ENCODE measurements at places on chromosomes 16 and 17.
A peak's percentile ranks its signal among the peaks of the same experiment; 100 is the strongest.

GRCh38 chr16:27600381-27600780 lies 50.4 kb downstream of the KATNIP start:
- no peak for DNase-seq

DNA sequence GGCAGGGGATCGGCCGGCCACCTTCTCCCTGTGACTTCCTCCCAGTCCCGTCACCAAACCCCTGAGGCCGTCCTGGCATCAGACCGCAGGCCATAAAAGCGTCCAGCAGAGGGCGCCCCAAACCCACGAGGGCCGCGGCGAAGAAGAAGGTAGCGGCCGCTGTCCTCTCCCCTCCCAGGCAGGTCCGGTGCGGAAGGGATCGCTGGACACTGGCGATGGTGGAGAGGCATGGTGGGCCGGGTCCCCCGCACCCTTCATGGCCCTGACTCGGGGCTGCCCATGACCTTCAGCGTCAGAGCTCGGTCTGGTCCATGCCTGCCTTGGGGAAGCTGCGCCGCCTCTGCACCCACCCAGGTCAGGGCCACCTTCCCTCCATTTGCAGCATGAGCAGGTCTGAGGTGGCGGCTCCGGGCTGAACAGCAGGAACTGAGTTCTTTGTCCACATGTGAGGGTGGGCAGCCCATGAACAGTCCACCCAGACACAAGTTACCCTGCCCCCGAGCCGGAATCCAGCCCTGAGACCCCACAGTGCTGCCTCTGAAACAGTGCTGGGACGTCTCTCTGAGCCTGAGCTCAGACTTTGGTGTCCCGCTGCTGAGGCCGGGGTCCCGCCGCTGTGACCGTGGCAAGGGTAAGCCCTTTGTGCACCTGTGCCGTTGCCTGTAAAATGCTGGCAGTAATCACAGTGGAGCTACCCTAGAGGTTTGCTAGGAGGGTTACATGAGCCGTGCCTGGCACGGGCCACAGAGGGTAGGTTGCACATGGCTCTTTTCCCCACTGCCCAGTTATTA lies 40.8 kb upstream of the CMIP start:
- peak; percentile 53 for DNase-seq

DNA sequence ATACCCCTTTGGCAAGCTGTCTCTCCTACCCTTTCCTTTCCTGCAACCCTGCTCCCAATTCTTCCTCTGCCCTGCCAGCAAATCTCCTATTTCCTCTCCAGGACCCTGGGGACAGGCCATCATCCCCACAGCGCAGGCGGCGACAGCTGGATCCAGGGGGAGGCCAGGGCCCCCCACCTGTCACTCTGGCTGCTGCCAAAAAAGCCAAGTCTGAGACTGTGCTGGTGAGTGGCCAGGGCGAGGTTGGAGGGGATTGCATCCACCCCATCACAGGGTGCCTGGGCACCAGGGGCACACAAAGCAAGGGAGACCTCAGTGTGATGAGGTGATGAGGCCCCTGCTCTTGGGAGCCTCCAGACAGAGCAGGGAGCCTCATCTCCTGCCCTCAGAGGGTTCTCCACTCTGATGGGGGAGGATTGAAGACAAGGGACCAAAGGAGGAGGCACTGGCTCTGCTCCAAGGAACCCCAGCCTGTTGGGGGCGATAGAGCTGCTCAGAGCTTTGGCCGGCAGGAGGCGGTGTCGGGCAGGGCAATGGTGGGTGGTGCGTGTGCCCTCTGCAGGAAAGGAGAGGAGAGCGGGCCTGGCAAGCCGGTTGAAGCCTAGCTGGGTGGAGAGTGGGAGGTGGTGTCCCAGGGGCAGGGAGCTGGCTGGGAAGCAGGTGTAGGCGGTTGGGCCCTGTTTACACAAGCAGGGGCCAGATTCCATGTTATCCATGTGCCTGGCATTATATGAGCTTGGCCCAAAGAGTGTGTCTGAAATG lies 15.6 kb upstream of the PDK2 start:
- DNase-seq, result no peak

DNA sequence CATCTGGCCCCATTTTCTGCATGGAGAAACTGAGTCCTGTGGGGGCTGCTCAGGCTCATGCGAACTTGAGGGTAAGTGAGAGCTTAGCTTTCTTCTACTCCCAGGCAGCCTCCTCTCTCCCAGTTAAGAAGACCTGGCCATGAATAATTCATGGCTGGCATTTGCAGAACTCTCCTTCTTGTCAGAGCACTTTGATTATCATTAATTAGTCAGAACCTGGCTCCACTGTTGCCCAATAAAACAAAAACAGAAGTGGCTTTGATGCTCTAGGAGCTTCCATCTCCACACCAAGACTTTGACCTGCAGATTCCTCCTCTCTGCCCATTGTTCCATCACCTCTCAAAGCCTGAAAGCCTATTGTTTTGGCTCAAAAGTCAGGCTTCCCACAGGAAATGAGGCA lies 45.5 kb upstream of the CDH3 start:
- DNase-seq, result no peak

- no peak for DNase-seq
These were observed 35.0 kb downstream of the NGFR start for GRCh38 chr17:49530118-49530517.

DNA sequence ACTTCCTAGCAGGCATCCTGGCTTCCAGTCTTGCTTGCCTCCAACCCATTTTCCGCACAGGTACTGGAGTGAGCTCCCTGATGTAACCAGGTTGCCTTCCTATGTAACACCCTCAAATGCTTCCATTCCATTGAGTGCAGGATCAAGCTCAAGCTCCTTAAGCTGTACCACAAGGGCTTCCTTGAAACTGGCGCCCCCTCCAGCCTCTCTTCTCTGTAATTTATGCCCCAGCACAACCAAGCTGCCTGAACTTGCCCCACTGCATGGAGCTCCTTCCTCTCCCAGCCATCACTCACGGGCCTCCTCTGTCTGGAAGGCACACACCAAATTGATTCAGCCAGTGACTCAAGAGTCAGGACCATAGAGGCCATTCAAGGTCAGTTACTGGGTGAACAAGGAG lies 234.8 kb upstream of the RPL38 start:
- no peak for DNase-seq

GRCh38 chr16:83781-84615 lies 6.0 kb downstream of the MPG start:
- no peak for DNase-seq

GRCh38 chr16:14024283-14024682 lies 46.8 kb upstream of the MRTFB start:
- DNase-seq, result peak; percentile 8
